ENCODE measurements at places on chromosomes 16 and 17.

DNA sequence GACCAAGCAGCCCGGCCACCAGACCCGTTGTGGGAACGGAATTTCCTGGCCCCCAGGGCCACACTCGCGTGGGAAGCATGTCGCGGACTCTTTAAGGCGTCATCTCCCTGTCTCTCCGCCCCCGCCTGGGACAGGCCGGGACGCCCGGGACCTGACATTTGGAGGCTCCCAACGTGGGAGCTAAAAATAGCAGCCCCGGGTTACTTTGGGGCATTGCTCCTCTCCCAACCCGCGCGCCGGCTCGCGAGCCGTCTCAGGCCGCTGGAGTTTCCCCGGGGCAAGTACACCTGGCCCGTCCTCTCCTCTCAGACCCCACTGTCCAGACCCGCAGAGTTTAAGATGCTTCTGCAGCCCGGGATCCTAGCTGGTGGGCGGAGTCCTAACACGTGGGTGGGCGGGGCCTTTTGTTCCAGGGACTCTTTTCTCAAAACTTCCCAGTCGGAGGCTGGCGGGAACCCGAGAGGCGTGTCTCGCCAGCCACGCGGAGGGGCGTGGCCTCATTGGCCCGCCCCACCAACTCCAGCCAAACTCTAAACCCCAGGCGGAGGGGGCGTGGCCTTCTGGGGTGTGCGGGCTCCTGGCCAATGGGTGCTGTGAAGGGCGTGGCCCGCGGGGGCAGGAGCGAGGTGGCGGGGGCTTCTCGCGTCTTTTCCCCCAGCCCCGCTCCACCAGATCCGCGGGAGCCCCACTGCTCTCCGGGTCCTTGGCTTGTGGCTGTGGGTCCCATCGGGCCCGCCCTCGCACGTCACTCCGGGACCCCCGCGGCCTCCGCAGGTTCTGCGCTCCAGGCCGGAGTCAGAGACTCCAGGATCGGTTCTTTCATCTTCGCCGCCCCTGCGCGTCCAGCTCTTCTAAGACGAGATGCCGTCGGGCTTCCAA, at the start of gene SLC2A4:
Gene SLC2A4, plus strand, starts transcription at position 645 of the 879 bp plus-strand sequence. Its CDS starts 217 bp downstream, at position 862.
- peak; percentile 69 for DNase-seq

- no peak for DNase-seq
Observed at GRCh38 chr16:82748026-82748425, 121.3 kb downstream of the CDH13 start.

DNA sequence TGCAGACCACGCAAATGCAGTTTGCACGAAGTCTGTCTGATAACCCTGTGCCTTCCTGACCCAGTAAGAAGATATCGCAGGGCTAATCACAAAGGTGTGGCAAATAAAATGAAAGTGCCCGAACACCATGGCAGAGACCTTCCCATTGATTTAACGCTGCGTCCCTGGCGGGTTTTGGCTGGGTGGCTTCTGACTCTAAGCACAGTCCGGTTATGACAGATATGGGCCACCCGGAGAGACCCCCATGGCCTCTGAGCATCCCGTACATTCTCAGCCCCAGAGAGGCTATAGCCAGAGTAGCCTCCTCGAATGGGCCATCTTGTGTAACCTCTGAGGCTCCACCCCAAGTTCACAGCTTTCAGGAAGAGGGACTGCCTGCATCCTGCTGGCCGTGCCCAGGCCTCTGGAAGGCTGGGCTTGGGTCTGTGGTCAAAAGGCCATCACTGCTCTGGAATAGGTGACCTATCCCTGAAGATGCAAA, 5.5 kb downstream of the FOXC2 start:
- DNase-seq, result no peak

- no peak for DNase-seq
Observed at GRCh38 chr17:56943505-56944125, 17.2 kb downstream of the COIL start.

- DNase-seq, result no peak
Observed at GRCh38 chr16:68227850-68228553, 7.9 kb downstream of the ESRP2 start.

DNA sequence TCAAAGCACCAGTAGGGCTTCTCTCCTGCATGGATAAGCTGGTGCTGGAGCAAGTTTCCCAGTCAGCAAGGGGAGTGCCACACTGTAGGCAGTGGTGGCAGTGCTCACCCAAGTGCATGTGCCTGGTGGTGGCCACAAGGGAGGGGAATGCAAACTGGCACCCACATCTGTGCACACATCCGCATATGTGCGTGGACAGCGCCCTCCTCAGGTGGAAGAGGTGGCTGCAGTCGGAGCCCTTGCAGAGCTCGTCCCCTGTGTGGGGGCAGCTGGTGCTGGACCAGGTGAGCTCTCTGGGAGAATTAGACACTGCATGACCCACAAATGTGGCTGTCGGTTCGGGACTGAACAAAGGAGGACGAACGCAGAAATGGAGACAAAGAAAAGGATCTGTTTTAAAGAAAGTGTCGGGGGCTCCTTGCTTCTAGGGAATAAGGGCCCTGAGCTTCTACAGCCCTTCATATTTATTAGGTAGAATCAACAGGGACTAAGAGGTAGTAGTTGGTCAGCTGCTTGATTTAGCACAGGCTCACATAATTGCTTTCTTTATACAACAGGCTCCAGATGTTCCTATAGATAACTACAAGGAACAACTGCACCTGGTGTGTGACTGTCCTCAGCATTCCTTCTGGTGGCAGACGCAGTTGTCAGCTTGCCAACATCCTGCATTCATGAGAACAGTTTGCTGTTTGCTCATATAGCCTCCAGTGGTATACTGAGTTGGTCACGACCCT, 5.3 kb upstream of the ZNF689 start:
- DNase-seq, result peak; percentile 52

DNA sequence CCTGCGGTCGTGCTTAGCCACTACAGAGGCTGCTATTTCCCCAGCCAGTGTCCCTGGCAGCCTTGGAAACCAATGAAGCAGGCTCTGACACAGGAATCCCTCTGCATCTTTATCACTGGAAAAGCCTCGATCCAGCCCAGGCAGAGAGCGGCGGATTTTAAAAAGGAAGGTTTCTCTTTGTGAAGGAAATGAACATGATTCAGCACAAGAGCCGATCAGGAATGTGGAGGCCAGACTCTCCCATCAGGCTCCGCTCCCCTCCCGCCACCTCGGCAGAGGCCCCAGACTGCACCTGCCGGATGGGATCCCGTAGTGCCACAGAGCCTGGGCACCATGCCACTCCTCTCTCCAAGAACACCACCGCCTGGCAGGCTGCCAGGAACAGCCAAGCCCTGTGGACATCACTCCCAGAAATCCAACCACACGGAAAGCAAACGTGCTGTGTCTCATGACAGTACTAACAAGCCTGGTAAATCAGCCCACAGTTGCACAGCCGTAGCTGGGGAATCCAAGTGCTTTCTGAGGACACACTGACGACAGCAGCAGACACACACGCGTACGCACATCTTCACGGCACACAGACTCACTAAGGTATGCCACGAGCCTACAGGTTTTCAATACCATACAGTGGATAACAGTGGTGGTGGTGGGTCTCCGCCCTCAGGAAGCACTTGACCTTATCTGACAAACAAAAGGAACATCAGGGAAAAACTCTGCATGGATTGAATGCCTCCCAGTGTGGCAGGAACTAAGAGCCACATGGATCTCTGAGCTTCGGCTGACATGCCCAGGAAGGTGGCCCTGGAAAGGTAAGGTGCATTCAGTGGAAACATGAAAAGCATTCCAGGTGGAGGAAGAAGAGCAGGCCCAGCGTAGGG, 5.4 kb downstream of the LRRC75A start:
- DNase-seq, result no peak

DNA sequence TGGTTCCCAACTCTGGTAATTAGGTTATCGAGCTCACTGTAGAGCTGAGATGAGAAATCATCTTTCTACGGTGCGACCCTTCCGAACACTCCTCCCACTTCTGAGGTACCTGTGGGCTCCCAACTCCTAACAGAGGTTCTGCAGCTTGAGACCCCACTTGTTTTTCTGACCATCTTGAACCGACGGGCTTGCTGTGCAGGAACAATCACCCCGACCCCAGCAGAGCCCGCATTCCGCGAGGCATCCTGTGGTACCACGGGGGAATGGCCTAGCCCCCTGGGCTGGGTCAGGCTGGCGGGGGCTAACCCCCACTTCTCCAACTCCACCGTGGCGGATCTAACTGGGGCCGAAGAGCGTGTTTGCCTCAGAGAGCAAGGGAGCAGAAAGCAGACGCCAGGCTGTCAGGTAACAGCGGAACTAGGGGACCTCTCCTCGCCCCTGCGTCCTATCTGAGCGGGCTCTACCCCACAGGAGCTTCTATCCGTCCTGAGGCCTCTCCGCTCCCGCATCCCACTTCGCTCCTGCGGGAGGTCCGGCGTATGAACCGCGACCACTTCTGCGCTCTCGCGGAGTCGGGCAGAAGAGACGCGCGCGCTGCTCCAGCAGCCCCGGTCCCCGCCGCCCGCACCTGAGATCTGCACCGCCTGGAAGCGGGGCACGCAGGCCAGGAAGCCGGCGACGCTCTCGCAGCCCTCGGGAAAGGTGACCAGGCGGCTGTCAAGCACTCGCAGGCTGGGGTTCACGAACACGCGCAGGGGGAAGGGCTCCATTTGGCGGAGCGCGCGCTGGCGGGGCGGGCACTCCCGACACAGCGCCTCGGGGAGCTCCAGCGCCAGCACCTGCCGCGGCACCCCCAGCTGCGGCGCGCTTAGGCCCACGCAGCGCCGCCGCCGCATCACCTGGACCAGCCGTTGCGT, 761 bp downstream of the PDF start:
- DNase-seq, result peak; percentile 35

DNA sequence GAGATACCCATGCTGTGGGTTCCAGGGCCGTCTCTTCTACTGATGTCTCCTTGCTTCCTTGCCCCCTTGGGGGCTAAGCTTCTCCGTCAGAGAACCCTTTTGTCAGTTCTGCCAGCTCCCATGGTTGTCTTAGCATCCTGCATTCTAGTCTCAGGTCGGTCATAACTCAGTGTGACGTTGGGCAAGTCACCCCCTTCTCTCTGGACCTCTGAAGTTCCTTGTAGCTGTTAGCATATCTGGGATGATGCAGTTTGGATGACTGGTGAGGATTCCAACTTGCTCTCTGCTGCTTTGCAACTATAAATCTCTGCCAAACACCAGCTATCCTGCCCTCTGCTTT, 8.9 kb upstream of the MYL4 start:
- no peak for DNase-seq

GRCh38 chr17:50326831-50327364, 19.0 kb upstream of the XYLT2 start:
- DNase-seq, result no peak

- no peak for DNase-seq
Observed at GRCh38 chr16:81718637-81719036, 60.5 kb upstream of the PLCG2 start.

GRCh38 chr16:2362218-2362617, 21.7 kb upstream of the ABCA3 start:
- DNase-seq, result no peak

GRCh38 chr17:2724784-2725164, 13.2 kb upstream of the CLUH start:
- DNase-seq, result peak; percentile 16

GRCh38 chr17:76556765-76557367, 17.0 kb downstream of the PRCD start:
- DNase-seq, result peak; percentile 33

DNA sequence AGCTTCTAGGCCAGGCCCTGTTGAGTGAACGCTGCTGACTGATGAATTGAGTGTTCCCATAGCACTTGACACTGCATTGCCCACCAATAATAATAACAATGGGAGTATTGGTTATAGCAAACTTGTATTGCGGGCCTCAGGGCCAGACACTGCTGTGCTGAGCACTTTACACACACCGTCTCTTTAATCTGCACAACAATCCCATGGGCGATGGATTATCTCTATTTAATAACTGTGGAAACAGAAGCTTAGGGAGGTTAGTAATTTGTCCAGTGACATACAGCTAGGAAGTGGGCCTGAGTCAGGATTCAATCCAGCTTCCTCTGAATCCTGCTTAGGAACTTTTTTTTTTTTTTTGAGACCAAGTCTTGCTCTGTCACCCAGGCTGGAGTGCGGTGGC, 11.2 kb downstream of the ARHGAP23 start:
- DNase-seq, result no peak

DNA sequence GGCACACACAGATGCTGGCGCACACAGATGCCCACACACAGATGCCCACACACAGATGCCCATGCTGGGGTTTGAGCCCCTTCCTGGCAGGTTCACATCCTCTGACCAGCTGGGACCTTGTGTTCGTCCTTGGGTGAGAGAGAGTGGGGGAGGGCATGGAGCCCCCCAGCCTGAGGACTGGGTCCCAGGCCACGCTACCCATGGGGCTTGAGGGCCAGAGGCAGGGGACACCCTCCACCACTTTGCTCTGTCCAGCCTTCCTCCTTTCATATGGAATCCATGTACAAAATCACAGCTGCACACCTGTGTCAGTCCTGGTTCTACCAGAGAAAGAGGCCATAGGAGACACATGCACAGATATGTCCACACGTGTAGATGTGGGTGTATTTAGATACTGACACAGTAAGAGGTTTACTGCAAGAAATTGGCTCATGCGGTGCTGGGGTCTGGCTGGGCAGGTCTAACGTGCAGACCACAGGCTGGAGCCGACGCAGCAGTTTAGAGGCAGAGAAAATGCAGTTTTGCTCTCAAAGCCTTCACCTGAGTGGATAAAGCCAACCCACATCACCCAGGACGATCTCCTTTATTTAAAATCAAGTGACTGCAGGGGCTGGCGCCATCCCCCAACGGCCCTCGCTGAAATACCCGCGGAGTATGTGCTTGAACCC, 10.8 kb downstream of the SLC22A31 start:
- no peak for DNase-seq

GRCh38 chr17:80349151-80349651, 65.8 kb upstream of the ENDOV start:
- no peak for DNase-seq

- no peak for DNase-seq
Observed at GRCh38 chr17:16472539-16472938, 19.5 kb downstream of the LRRC75A start.

DNA sequence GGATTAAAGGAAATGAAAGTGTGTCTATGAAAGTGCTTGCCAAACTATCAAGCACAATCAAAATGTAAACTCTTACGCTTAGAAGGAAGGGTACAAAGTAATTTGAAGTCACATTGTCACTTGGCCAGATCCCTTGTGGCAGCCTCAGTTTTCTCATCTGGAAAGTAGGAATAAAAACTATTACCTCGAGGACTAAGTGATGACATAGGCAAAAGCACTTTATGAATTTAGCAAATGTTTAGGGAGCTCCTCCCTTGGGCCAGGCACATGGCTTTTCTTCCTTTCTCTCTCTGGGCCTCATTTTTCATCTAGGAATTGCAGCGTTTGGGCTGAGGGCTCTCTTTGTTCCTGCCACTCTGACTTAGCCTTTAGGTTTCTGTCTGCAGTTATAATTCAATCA, 28.5 kb downstream of the DYNLL2 start:
- no peak for DNase-seq
